Right atrium auricular region (tissue), 2 donors: ENCODE measurements at places on chromosomes 16 and 17. TPM values are rescaled to one million over a fixed set of nuclear protein-coding genes. Genes with fewer than 3 reads are reported as not detected.

Gene SLC13A2
- not detected for total RNA-seq

- no peaks in the 10 kb centered on the region for H3K36me3 ChIP-seq
- H3K27ac ChIP-seq: no peak overlapping the region
- DNase-seq: no peak
- H3K4me1 ChIP-seq: peaks cover 11% of the 10 kb centered on the region
- no peak overlapping the region for H3K4me3 ChIP-seq
- no peaks in the 10 kb centered on the region for H3K27me3 ChIP-seq
Observed at GRCh38 chr17:31788571-31788946, 70.5 kb downstream of the COPRS start.

GRCh38 chr16:53646506-53646905 lies 57.2 kb downstream of the RPGRIP1L start:
- no peak for DNase-seq
- no peak overlapping the region for H3K27ac ChIP-seq

- no peaks in the 10 kb centered on the region for H3K27me3 ChIP-seq
- H3K27ac ChIP-seq: no peak overlapping the region
- H3K4me1 ChIP-seq: no peaks in the 10 kb centered on the region
- no peaks in the 10 kb centered on the region for H3K36me3 ChIP-seq
Observed at GRCh38 chr17:61309362-61310256, 90.0 kb upstream of the TBX2 start.

Gene TM4SF5
- not detected for total RNA-seq

DNA sequence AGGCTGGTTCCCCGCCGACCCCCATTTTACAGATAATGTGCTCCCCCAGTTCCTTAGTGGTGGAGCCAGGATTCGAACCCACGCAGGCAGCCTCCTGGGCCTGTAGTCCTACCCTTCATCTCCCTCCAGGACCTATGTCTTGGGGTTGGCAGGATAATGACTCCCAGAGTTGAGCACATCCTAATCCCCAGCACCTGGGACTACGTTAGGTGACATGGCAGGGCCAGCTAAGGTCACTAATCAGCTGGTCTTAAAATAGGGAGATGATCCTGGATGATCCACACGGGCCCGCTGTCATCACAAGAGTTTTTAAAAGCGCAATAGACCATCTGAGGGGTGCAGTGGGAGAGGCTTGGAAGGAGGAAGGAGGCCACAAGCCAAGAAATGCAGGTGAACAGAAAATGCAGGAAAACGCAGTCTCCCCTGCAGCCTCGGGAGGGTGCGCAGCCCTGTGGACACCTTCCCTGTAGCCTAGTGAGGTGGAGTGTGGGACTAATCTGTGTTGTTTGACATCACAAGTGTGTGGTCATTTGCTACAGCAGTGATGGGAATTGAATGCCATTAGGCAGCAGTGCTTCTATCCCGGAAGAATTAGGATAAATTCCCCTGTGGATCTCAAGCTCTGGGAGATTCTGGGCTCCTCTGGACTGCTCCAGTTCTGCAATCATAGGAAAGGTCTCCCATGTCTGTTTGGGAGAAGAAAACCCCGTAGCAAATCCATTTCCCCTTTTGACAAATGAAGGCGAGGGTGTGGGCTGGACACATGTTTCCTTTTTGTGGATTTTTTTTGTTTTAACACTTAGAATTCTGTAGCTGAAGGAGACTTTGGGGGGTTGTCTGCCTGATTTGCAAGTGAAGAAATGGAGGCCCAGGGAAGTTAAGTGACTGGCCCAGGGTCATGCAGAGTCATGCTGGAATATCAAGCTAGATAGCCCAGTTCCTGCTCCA lies 297.7 kb downstream of the SEC14L1 start:
- H3K4me3 ChIP-seq: no peak overlapping the region
- H3K27me3 ChIP-seq: no peaks in the 10 kb centered on the region
- H3K27ac ChIP-seq: no peak overlapping the region

Gene CES5A
- total RNA-seq: not detected

- H3K36me3 ChIP-seq: no peaks in the 10 kb centered on the region
- no peak for DNase-seq
- H3K4me1 ChIP-seq: no peaks in the 10 kb centered on the region
- no peak overlapping the region for H3K27ac ChIP-seq
- H3K27me3 ChIP-seq: no peaks in the 10 kb centered on the region
Observed at GRCh38 chr16:28183484-28183883, 28.3 kb downstream of the XPO6 start.

DNA sequence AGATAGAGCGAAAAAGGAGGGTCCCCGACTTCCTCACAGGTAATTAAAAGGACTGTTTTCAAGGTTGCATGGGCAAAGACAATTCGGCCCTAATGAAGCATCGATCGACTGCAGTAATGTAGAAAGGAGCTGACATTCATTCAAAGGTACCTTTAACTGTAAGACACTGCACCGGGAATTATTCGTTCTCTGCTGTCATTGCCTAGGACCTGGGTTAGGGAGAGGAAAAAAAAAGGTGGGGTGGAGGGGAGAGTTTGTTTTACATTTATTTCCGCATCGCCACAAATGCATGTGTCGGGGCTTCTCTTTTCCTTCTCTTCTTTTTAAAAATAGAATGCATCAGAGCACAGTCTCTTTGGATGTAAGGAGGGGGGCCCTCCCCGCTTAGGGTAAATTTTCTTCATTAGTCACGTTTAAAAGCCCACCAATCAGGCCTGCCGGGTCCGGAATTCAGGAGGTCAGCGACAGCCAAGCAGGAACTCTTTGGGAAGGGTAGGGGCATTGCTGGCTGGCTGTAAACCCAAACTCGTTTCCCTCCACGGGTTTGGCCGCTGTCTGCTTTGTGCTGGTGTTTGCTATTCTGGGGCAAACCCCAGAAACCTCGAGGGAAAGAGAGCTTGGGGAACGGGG lies 496.2 kb upstream of the ZFHX3 start:
- H3K36me3 ChIP-seq: no peaks in the 10 kb centered on the region
- H3K27me3 ChIP-seq: no peaks in the 10 kb centered on the region
- no peaks in the 10 kb centered on the region for H3K4me1 ChIP-seq
- H3K27ac ChIP-seq: no peak overlapping the region
- DNase-seq: no peak

GRCh38 chr17:58593123-58593522 lies 78.7 kb upstream of the MTMR4 start:
- H3K27ac ChIP-seq: no peak overlapping the region
- no peak for DNase-seq
- no peaks in the 10 kb centered on the region for H3K4me1 ChIP-seq
- H3K36me3 ChIP-seq: no peaks in the 10 kb centered on the region
- no peak overlapping the region for H3K4me3 ChIP-seq

DNA sequence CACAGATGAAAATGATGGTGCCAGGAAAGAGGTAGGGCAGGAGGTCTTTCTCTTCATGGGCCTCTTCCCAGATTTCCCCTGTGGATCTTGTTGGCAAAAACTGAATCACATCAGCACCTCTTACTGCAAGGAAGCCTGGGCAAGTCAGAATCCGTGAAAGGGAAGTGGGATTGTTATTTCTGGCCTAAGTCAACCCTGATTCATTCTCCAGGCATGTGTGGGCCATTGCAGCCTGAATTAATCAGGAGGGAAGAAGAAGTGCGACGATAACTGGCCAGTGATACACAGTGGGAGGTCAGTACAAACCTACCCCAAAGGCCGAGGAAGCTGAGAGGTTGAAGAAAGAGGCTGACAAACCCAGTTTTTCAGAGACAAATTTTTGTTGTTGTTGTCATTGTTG lies 17.9 kb upstream of the NSMCE1 start:
- no peaks in the 10 kb centered on the region for H3K4me1 ChIP-seq
- H3K27me3 ChIP-seq: no peaks in the 10 kb centered on the region
- no peaks in the 10 kb centered on the region for H3K36me3 ChIP-seq
- peak overlapping the region; percentile 31 for H3K27ac ChIP-seq
- DNase-seq: peak; percentile 75

DNA sequence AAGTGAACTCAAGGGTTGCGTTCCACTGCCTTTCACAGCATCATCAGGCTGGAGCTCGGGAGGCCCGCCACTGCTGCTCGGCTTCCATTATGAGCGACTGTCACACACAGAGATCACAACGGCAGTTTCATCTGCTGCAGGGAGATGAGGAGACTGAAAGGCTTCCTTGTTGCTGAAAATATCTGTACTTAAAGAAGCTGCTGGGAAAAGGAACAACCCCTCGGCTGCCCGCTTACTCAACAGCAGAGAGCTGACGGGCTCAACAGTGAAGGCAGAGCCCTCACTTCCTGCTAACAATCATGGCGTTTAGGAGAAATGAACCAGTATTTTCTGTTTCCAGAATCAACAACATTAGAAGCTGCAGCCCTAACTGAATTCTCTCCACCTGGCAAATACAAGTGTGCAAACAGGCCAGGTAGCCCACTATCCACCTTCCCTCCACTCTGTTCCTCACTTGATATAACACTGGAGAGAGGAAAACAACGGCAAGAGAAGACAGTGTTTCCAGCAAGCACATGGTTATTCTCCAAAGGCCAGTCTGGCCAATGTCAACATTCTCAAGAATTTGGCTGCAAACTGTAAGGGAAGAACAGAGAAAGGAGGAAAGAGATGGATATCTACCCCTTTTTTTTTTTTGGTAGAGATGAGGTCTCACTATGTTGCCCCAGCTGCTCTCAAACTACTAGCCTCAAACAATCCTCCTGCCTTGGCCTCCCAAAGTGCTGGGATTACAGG lies 33.7 kb downstream of the MBTPS1 start:
- H3K4me3 ChIP-seq: no peak overlapping the region
- H3K4me1 ChIP-seq: no peaks in the 10 kb centered on the region
- H3K27me3 ChIP-seq: no peaks in the 10 kb centered on the region
- H3K36me3 ChIP-seq: peaks cover 68% of the 10 kb centered on the region
- no peak for DNase-seq

DNA sequence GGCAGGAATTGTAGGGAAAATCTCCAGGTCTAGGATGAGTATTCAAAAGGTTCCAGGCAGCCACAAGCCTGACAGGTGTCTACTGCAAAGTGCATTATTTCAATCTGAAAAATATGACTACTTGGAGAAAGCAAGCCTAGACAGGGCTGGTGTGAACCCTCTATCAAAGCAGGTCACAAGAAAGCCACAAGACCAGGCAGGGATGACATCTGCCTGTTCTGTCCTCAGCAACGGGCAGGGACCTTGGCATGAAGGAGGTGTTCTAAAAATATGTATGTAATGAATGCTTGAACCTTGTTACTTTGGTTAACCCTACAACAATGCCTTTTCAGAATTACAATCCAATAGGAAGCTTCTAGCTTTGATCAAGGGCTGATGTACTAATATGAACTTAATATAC lies 1.2 kb upstream of the COX6A2 start:
- peak overlapping the region; percentile 95 for H3K27ac ChIP-seq
- peaks cover 13% of the 10 kb centered on the region for H3K36me3 ChIP-seq
- no peaks in the 10 kb centered on the region for H3K27me3 ChIP-seq
